Ovary (tissue), 10 donors: ENCODE measurements at places on chromosomes 6 and 20. TPM values are rescaled to one million over a fixed set of nuclear protein-coding genes. Genes with fewer than 3 reads are reported as not detected.

DNA sequence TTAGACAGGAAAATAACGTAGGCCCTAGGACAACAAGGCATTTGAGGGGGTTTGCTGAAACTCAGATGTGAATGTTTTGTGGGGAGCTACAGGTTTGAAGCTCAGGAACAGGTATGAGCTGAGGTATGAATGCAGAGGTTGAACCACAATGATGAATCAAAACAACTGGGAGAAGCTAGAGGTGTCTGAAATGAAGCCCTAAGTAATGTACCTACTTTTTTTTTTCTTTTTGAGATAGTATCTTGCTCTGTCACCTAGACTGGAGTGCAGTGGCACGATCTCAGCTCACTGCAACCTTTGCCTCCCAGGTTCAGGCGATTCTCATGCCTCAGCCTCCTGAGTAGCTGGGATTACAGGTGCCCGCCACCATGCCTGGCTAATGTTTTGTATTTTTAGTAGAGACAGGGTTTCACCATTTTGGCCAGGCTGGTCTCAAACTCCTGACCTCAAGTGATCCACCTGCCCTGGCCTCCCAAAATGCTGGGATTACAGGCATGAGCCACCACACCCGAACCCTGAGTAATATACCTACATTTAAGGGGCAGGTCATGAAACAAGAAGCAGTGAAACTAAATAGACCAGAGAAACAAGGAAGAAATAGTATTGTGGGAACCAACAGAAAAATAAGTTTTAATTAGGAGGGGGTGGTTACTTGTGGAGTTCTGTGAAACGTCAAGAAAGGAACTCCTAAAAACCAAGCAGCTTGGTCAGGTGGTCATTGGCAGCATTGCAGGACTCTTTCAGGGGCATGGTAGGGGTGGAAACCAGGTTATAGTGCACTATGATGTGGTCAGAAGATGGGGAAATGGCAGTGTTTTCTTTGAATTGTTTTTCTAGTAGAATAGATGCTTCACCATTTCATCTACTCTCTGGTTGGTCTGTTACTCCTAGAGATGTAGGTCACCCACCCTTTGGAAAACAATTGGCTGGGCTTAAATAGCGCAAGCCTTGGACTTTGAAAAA, 138.1 kb downstream of the CD164 start:
- no peaks in the 10 kb centered on the region for H3K4me1 ChIP-seq
- no peaks in the 10 kb centered on the region for H3K27me3 ChIP-seq
- DNase-seq = no peak
- no peak overlapping the region for H3K27ac ChIP-seq
- no peak overlapping the region for H3K4me3 ChIP-seq
- no peaks in the 10 kb centered on the region for H3K36me3 ChIP-seq

- no peaks in the 10 kb centered on the region for H3K36me3 ChIP-seq
- H3K4me1 ChIP-seq = no peaks in the 10 kb centered on the region
- no peaks in the 10 kb centered on the region for H3K27me3 ChIP-seq
These were observed 83.5 kb downstream of the TNFAIP3 start for GRCh38 chr6:137950581-137950980.

GRCh38 chr6:133894369-133894768, 5.5 kb downstream of the TCF21 start:
- H3K36me3 ChIP-seq = no peaks in the 10 kb centered on the region
- peaks cover 7% of the 10 kb centered on the region for H3K4me1 ChIP-seq
- H3K27me3 ChIP-seq = no peaks in the 10 kb centered on the region
- no peak overlapping the region for H3K4me3 ChIP-seq

Gene SEL1L2
- total RNA-seq = not detected

DNA sequence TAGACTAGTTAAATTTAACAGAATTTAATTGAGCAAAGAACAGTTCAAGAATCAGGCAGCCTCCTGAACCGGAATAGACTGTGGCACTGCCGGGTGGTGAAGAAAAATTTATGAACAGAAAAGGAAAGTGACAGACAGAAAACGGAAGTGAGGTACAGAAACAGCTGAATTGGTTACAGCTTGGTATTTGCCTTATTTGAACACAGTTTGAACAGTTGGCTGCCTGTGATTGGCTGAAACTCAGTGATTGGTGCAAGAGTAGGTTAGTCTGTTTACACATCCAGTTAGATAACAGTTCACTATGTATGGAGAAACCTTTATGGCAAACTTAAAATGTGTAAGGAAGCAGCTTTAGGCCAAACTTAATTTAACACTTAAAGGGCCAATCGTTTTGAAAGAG, 116.0 kb upstream of the CITED2 start:
- DNase-seq = no peak
- H3K27me3 ChIP-seq = no peaks in the 10 kb centered on the region

- no peaks in the 10 kb centered on the region for H3K27me3 ChIP-seq
- H3K4me3 ChIP-seq = no peak overlapping the region
- no peaks in the 10 kb centered on the region for H3K4me1 ChIP-seq
- no peak for DNase-seq
These were observed 34.7 kb upstream of the TOP1 start for GRCh38 chr20:40993794-40994540.
